Uterus (tissue), 4 donors: ENCODE measurements at places on chromosomes 3 and 15. TPM values are rescaled to one million over a fixed set of nuclear protein-coding genes. Genes with fewer than 3 reads are reported as not detected.

GRCh38 chr15:95371664-95372063 lies 958.8 kb upstream of the NR2F2 start:
- H3K36me3 ChIP-seq: no peaks in the 10 kb centered on the region
- DNase-seq: no peak
- no peaks in the 10 kb centered on the region for H3K27me3 ChIP-seq
- H3K27ac ChIP-seq: no peak overlapping the region
- no peak overlapping the region for H3K4me3 ChIP-seq

Gene MAP1A
- 5.9 TPM for total RNA-seq

GRCh38 chr15:71654720-71655174 lies 155.6 kb upstream of the NR2E3 start:
- peak overlapping the region; percentile 66 for H3K27ac ChIP-seq
- no peaks in the 10 kb centered on the region for H3K27me3 ChIP-seq
- no peak for DNase-seq

Gene VGLL3
- total RNA-seq: 14.8 TPM

Gene AGTR1
- total RNA-seq: 7.1 TPM

Gene TMEM212
- total RNA-seq: 1.2 TPM
